Stimulated activated CD8-positive, alpha-beta memory T cell treated with anti-CD3 and anti-CD28 coated beads, Interleukin-7, amount 100 ng/mL, for 24 hours (primary cell): ENCODE measurements at places on chromosomes 5 and 9.

DNA sequence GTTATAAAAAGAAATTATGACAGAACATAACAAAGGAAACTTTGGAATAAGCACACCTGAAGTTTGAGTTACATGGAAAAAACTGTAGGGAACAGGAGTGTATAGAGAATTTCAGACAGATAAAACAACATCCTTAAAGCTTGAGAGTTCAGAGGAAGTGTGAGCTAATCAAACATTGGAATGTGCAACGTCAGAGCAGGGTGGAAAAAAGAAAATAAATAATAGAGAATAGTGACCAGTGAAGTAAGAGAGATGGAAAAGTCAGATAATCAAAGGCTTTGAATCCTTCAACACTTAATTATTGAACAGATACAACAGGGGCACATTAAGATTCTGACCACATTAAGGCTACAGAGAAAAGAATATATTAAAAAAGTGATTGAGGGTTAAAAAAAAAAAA, 128.5 kb upstream of the CDH10 start:
- DNase-seq: no peak

- DNase-seq: no peak
Measured at GRCh38 chr9:125659201-125659840, 47.7 kb downstream of the MAPKAP1 start.

- DNase-seq: no peak
Measured at GRCh38 chr9:83569326-83569725, 31.1 kb upstream of the FRMD3 start.

DNA sequence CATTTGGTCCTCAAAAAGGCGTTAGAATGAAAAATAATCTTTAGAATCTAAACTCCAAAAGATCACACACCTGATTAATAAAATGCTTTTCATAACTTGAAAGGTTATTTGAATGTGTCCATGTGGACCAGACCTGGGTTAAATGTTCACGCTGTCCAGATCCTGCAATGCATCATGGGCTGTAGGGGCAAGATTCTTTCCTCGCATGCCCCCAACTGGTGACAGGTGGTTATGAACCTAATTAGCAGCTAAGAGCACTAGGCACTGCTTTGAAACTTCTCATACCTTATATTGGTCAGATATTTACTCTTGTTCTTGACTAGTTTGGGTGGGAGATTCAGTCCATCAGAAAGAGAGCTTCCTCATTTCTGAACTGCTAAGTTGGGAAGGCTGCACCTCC, 19.3 kb upstream of the PIP5K1B start:
- DNase-seq: no peak

DNA sequence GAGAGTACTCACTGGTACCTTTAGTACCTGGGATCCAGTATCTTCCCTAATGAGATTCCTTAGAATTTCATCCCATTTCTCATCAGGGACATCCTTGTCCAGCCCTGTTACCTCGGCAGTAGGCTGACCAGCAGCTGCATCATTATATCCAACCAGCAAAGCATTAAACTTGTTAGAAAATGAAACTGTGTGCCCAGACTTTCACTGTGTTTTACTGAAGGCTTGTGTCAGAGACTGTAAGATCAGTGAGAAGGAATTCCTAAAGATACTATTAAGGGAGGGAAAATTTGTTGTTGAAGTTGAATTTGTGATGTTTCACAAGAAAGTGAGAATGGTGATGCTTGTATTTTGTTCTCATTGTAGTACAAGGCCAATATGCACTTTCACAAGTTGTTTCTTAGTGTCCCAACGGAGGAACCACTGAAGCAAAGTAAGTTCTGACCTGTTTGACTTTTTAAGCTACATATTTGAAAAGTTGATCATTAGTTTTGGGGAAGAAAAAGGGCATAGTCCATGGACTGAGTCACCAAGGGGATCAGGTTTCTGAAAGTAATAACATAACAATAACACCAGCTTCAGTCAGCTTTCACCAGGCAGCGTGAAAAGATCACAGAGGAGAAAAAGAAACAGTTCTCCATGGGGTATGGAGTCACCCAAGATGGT, 48.8 kb downstream of the GRAMD2B start:
- DNase-seq: no peak

DNA sequence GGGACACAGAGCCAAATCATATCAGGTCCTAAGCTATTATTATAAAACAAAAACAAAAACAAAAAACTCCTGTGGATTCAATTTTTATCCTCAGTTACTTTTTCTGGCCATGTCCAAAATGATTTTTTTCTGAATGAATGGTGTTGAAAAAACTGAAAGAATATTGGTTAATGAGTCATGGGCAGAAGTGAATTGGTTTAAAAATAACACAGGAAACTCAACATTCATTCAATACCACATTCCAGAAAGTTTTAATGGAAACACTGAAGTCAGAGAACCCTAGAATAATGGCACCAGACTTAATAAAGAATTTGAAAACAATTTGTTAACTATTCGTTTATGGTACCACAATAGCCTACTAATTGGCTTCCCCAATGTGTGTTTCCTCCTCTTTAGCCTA, 102.4 kb upstream of the CDH9 start:
- DNase-seq: no peak

GRCh38 chr5:97338729-97339128, 155.7 kb upstream of the RIOK2 start:
- DNase-seq: no peak
